COLO829 (cell line): ENCODE measurements at places on chromosomes 12 and 14.

DNA sequence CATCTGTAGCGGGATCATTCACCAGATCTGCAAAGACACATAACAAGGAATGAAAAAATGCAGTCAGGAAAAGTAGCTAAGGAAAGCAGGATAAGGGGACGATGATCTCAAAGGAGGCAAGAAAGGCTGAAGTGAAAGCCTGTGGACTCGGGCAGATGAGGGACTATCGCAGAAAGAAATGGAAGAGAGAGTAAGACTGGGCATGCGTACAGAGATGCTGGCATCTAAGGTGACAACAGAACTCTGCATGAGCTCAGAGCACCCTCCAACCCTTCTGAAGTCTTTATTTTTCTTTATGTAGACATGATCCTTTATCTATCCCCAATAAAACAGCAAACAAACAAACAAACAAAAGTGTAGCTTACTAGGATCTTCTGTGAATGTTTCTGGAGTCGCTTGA is 7.2 kb downstream of the MFAP5 start:
- DNase-seq, result no peak

DNA sequence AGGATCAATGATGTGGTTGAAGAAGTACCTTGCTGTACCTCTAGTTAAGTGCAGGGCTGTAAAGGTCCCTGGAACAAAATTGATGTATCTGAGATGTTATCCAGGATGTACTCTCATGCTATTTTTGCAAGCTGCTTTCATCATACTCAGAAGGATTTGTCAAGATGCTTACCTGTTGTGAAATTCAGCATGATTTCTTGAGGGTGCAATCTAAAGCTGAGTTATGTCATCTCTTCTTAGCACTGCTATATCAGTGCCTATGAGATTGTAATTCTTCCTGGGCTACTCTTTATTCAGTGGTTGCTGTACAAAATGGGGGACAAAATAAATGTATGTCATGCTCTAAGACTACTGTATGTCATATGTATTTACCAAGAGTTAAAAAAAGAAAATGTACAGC is 340.7 kb upstream of the LMO3 start:
- DNase-seq, result no peak

DNA sequence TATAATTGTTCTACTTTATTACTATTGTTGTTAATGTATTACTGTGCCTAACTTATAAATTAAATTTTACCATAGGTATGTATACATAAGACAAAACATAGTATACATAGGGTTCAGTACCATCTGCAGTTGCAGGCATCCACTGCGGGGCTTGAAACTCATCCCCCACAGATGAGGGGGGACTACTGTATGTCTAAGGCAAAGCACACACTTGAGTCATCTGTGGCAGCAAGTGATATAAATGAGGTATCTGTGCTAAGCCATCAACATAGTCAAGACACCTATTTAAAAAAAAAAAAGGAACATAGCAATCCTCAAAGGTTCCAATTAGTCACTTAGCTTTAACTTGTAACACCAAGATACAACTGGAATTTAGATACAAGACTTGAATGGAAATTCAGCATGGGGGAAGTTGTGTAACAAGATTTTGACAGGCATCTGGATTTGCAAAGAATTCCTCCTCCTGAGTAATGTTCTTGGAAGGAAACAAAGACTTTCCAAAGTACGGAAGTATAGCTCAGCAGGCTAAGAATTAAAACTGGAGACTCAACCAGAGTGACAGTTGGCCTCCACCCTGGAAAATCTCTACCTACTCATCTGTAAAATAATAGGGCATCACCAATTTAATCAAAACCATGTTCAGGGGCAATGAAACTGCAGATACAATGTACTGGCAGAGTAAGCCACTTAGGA is 14.9 kb downstream of the DCAF5 start:
- no peak for DNase-seq

DNA sequence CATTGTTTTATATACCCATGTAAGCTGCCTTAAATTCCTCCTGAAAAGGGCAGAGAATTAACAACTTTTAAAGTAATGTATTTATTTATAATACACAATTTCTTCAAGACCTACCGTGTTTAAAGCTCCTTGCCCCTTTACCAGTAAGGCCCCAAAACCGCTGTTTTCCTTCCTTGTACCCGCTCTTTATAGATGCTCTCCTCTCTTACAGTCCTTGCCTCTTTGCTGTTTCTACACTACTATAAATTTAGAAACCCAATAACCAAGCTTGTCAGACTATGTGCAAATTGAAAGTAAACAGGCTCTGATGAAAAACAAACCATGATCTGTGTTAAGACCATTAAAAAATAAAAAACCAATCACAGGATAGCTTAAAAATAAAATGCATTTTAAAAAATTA is 3.9 kb downstream of the MPHOSPH9 start:
- no peak for DNase-seq

- no peak for DNase-seq
Measured at GRCh38 chr14:93148979-93149378, 33.3 kb upstream of the ITPK1 start.

DNA sequence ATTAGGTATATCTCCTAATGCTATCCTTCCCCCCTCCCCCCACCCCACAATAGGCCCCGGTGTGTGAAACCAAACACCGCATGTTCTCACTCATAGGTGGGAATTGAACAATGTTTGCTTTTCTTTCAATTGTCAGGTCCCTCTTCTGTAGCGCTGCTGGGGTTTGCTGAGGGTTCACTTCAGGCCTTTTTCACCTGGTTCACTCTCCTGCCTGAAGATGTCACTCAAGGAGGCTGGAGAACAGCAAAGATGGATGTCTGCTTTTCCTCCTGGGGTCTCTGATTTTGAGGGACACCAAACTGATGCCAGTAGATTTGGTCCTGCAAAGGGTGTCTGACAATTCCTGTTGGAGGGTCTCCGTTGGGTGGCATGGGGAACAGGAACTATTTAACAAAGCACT is 35.8 kb downstream of the KLRK1 start:
- DNase-seq, result no peak

- DNase-seq, result no peak
Measured at GRCh38 chr12:53952871-53953734, 1.6 kb upstream of the HOXC12 start.

DNA sequence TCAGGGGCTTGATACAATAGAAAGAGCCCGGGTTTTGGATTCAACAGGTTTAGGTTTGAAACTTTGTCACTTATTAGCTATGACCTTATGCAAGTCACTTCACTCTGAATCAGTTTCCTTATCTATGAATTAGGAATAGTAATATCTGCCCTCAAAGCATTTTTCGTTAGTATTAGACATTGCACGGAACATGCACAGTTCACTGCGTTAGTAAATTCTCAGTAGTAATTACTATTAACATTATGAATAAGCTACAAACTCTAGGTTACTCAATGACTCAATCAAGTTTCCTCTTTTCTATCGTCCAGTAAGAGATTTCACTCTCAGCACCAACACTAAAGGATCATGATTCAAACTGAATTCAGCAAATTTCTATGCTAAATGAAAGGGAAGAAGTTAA is 150.3 kb downstream of the CEP83 start:
- no peak for DNase-seq

DNA sequence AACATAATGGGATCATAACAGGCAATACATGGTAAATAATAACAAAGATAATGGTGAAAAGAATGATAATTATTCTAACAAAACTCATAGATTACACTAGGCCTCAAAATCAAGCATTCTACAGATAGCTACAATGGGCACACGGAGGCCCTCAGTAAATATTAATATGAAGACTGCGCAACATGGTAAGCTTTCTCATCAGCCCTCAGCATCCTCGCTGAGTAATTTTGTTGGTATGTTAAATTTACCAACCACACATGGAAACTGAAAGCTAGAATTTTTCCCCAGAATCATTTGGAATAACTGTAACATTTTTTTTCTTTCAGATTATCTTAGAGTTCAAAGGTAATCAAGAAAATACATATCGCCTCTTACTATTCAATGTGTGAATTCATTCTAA is 74.2 kb upstream of the PYGL start:
- DNase-seq, result no peak

DNA sequence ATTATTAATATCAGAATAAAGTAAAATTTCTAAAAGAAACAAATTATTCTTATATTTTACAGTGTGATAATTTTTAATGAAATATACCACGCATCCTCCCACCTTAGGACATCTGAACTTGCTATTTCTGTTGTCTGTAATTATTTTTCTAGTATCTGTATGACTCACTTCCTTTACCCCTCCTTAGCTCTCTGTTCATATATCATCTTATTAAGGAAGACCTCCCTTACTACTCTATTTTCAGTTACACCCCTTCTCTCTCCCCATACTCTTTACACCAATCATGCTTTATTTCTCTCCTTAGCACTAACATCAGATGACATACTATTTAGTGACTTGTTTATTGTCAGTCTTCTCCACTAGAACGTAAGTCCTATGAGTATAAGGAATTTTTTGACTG is 34.2 kb upstream of the C12orf50 start:
- peak; percentile 6 for DNase-seq

DNA sequence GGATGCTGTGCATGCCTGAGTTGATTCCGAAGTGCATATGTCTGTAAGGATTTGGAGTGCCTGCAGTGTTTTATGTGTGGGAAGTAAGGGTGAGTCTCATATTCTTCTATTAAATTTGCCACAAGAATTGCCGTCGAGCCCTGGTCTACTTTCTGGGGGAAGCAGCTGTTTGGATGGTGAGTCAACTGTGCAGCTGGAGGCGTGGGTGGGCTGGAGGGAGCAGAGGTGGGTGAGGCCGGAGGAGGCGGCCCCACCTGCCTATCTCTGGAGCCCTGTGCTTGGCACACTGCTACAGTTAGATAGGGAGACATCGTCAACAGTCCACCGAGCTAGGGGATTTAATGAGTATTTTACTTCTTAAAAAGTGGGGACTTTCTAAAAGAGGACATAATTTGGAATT is 9.7 kb downstream of the GLRX5 start:
- DNase-seq, result no peak

DNA sequence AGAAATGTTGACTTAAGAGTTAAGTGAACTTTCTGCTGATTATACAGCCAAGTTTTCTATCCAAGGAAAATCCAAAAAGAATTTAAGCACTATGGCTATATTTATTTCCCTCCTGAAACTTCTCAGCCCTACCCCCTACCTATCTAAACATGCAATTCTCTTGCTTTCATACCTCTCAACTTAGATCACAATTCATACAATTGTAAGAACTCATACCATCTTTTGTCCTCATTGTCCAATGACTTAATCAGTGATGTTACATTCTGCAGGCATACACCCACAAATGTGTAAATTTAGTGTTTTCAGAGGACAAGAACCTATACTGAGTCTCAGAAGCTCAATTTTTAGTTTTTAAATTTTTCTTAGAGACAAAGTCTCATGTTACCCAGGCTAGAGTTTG is 62.1 kb downstream of the ZFC3H1 start:
- no peak for DNase-seq

GRCh38 chr14:38994731-38995130 is 108.3 kb downstream of the SEC23A start:
- no peak for DNase-seq

DNA sequence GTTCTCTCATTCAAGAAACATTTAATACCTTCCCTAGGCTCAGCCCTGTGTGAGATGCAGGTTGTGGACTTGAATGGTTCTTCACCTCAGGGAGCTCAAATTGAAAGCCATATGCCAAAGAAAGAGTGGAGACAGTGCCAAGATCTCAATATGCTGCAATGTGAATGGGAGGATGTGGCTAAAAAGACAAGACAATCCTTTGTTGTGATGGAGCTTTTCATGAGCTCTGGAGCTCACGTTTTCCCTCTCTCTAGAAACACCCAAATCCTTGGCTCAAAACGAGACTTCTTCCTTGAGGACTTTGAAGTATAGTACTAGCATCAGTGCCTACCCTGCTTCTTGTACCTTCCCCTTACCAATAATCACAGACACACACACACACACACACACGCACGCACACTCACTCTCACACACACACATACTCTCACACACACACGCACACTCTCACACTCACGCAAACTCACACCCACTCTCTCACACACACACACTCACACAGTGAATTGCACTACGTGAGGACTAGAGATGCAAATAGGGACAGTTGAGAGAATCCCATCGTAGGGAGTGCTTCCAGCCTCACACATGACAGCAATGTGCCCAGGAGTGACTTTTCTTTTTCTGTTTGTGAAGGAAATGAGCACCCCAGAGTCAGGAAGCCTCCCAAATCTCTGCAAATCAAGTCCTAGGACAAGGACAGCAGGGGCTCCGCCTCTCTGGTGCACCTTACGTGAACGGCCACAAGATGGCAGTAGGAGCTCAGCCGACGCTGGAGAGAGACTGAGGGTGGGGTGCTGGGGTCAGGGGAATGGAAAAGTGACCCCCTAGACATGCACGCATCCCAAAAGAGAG is 231.4 kb downstream of the PCNX1 start:
- peak; percentile 50 for DNase-seq

DNA sequence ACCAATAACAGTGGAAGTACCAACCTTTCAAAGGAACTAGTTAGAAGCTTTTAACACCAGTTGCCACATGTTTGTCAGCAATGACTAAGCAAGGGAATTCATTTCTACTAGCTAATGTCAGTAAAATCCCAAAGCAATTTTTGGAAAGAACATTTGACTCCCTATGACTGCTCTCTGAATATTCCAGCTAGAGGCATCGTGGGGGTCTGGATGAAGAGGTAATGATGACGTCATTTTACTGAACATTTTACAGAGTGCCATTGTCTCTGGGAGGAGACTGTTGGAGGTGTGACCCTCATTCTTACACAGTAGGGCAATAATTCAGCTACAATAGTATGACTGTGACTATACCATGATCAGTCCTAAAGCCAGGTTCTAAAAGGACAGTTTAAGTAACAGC is 204.8 kb downstream of the ITPR2 start:
- no peak for DNase-seq

GRCh38 chr12:62191491-62192179 is 68.6 kb upstream of the USP15 start:
- DNase-seq, result no peak

DNA sequence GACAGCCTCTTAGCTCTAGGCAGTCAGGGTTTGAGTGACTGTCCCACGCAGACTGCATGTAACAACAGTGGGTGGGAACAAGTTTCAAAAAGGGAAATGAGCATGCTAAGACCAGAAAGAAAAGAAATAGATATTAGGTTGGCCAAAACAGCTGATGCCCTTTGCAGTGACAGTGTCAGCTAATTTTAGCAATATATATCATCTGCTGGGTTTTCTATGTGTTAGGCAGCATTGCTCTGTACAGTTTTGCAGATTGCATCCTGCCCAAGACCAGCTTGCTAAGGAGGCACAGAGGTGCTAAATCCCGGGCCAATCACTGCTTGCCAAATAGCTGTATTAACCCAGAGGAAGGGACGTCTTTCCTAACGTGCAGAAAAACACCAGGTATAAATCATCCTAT is 541.9 kb upstream of the TBX3 start:
- DNase-seq, result no peak

DNA sequence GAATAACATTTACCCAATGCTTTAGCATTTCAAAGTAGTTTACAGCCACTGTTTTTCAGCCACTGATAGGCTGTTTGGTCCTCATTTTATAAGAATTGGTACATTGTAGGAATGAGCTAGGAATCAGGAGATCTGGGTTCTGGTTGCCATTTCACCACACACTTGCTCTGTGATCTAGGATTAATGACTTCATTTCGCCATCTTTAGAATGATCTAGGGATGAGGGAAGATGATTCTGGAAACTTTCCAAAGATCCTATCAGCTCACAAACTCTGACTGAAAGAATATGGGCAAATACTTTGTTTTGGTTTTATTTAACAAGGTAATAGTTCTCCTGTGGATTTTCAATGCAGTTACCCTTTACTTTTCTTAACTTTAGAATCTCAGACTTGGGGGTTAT is 155.0 kb downstream of the GCH1 start:
- no peak for DNase-seq

- DNase-seq, result no peak
Measured at GRCh38 chr12:65632131-65632855, 192.0 kb upstream of the HMGA2 start.

GRCh38 chr12:53120685-53121525 is 17.6 kb downstream of the SOAT2 start:
- DNase-seq, result no peak
